Left forelimb (tissue), 1 donor: ENCODE measurements at places on chromosomes 4 and X.

DNA sequence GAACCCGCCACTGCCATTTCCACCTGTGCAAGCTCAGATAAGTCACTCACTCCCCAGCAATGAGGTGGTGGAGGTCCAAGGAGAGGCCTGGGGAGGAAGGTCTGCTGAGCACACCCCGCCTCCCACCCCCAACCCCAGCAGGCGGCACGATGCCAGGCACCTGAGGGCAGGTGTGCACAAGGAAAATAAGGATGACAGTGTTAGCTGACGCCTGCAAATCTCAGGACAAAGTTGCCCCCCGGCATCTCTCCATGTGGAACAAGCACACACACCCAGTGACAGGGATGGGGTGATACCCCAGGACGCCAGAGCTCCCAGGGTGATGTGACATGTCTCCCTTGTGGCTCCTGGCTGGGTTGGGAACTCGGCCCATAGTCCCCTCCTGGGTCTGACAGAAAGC, 9.9 kb downstream of the JAKMIP1 start:
- DNase-seq = no peak

GRCh38 chrX:149688552-149688951, 23.3 kb upstream of the MAGEA11 start:
- no peak for DNase-seq

DNA sequence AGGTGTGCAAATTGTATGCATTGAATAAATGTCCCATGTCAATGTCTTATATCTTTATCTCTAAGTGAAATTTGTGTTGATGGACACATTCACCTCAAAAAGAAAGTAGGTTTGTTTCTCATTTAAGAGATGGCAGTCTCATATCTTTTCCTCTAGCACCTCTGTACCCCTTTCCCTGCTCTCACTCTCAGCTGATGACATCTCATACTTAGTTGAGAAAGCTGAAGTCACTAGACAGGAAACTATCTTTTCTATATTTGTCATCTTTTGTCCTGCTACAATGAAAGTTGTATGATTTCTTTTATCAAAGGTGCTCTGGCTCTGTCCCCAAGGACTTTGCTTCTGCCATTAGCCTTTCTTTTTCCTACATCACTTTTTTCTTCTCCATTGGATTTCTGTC, 84.0 kb upstream of the GRPR start:
- DNase-seq = no peak

DNA sequence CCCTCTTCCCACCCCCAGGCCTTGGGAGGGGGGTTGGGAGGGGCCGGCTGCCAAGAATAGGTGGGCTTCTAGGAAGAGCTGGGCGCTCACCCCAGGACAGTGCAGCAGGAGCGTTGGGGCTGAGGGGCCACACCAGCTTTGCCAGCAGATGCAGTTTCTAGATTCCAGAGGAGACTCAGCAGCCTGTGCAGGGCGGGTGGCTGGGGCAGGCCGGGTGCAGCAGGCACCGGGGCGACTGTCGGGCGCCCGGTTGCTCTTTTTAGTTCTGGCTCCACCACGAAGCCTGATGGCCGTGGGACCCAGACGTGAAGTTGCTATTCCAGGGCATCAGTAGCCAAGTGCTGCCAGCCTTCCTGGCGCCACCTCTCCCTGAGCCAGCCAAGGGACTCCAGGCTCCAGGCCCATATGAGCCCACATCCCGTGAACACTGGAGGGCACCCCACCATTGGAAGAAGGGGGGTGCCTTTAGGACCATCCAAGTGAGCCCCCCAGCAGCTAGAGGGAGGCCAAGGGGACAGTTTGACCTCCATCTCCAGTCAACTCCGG, 5.8 kb downstream of the SSR4 start:
- no peak for DNase-seq

DNA sequence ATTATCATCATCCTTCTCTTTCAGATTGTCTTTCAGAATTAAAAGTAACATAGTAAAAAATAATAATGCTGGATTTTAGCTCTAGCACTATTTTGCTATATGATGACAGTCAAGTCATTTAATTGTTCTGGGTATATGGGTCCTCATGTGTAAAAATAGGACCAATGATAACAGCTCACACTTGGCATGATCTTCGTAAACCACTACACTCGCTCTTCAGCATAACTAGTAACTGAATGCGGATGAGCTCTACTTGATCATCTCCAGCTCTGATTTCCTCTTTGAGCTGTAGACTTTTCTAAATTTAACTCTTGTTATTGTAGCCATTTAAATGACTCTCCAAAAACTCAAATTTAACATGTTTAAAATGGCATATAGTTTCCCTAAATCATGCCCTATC, 831.8 kb upstream of the HS3ST1 start:
- no peak for DNase-seq

- no peak for DNase-seq
Measured at GRCh38 chr4:23097251-23097650, 404.5 kb downstream of the GBA3 start.

DNA sequence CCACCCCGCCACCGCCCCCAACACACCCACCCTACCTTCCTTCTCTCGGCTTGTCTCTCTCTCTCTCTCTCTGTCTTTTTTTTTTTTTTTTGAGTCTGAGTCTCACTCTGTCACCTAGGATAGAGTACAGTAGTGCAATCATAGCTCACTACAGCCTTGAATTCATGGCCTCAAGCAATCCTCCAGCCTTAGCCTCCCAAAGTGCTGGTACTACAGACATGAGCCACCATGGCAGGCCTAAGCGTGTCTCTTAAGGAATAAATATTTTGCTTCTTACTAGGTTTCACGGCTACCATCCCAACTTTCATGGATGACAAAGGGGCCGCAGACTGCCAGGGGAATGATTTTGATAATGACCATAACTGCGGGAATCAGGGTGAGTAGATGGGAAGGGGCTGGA, 55.8 kb downstream of the SSX7 start:
- DNase-seq = no peak

GRCh38 chr4:63620271-63620670, 789.0 kb downstream of the TECRL start:
- no peak for DNase-seq

GRCh38 chrX:41781500-41781899, 57.5 kb downstream of the GPR82 start:
- DNase-seq = no peak

DNA sequence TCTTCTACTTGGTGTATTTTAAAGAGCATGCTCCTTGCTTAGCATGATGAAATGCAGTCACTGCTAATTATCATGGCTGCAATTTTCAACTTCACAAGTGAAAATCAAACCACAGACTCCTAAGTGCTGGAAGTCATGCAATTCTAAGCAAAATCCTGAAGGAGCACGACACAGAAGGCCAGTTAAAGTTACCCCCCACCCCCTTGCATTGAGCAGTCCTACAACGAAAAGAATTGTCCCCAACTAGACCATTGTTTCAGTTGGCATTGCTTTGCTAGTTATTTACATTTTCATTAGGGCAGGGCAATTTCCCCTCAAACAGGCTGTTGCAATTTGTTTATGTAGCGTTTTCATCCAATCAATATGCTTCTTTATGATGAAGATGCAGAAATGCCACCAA, 321.2 kb downstream of the PCDH7 start:
- no peak for DNase-seq

GRCh38 chr4:107991945-107992630, 2.4 kb downstream of the HADH start:
- no peak for DNase-seq

GRCh38 chr4:65983061-65983460, 312.8 kb upstream of the EPHA5 start:
- DNase-seq = no peak

DNA sequence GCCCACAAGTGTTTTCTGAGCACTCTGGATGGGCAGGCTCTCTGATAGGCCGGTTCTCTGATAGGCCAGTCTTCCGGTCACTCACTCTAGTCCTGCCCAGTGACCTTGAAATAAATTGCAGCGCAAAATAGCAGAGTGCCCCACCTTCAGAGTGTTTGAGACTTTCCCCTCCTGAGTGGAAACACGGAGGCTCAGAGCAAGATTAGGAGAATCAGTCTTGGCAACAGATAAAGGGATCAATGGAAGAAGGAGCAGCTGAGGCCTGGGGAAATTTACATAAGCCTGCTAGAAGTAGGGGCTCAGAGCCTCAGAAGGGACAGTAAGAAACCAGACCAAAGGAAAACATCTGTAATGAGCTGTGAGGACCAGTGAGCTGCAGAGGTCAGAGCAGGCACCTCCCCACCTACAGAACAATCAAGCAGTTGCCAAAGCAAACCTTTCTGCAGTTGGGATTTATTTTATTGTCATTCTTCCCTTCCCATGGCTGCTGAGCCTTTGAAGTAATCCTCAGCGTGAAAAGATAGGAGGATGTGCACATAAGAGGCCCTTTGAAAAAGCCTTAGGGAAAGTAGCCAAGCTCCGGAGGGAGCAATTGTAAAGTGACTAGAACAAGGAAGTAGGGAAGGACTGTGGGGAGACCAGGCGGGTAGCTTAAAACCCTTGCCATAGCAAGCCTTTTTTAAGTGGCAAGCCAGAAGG, 89.1 kb upstream of the TSPAN5 start:
- no peak for DNase-seq
